Vagina (tissue), 2 donors: ENCODE measurements at places on chromosomes 4 and X.
A peak's percentile ranks its signal among the peaks of the same experiment; 100 is the strongest.

DNA sequence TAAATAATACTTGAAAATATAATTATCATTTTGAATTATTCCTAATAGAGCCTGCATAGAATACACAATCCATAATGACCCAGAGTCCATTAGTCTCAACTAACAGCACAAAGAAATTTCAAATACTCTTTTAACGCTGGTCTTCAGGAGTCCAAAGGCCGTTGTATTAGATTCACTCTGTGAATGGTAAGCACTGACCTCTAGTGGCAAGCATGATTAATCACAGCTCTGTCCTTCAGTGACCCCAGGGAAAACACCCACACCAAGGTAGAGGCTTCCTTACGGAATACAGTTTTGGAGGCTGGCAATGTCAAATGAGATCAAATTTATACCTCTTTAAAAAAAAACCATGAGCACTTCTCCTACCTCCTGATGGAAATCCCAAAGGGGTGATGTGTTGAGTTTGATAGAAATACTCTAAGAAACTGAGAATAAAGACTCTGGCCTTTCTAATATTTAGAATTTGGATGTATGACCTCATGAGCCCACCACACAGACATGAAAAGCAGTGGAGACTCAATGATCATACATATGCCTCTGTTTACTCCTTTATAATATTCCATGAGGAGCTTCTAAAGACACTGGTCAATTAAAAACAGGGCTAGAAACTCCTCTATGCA, 147.2 kb upstream of the DKK2 start:
- no peak for DNase-seq

GRCh38 chrX:136616987-136617685, 30.8 kb upstream of the CD40LG start:
- DNase-seq = no peak

GRCh38 chr4:118931786-118932185, 43.1 kb downstream of the SYNPO2 start:
- DNase-seq = no peak

GRCh38 chr4:65195002-65195401, 475.3 kb downstream of the EPHA5 start:
- no peak for DNase-seq

- DNase-seq = no peak
Observed at GRCh38 chr4:168847771-168848502, 162.1 kb downstream of the CBR4 start.

DNA sequence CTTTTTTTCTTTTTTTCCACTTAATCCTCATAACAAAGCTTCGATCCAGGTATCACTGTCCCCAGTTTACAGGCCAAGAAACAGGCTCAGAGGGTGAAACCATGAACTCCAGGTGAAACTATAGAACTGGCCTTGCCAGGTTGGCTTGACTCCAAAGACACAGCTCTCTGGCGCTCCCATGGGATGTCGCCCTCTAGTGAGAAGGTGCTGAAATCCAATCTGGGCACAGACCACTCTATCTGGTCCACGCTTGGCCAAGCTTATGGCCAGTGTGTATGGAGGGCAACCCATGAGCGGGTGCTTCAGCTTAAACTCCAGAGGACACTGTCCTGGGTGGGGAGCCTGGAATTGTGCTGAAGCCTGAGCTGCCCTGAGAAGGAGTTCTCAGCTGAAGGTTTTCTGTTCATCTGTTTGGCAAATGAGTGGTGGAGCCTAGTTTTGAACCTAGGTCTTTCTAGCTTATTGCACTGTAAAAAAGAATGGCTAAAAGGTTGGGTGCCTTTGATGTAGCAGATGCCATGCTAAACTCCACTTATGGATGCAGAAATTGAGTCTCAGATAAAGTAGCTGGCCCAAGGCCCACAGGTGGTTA, 70.5 kb downstream of the SEL1L3 start:
- DNase-seq = peak; percentile 47

GRCh38 chr4:162510115-162510514, 346.3 kb upstream of the FSTL5 start:
- DNase-seq = no peak

DNA sequence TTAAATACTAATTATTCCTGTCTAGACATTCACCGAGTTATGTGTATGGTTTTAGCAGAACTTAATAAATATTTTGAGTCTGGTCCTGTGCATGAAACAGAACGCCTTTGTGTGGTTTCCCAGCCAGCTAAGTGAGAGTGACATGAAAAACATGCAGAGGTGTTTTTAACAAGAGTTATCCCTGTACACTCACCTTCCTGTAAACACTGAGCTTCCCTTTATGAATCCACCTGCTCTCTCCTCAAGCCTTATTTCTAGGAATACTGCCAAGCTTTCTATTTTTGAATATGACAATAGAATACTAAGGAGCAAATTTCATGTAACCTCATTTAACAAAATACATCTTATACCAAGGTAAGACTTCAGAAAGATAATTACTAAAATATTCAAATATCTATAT, 270.3 kb upstream of the CTSO start:
- no peak for DNase-seq

DNA sequence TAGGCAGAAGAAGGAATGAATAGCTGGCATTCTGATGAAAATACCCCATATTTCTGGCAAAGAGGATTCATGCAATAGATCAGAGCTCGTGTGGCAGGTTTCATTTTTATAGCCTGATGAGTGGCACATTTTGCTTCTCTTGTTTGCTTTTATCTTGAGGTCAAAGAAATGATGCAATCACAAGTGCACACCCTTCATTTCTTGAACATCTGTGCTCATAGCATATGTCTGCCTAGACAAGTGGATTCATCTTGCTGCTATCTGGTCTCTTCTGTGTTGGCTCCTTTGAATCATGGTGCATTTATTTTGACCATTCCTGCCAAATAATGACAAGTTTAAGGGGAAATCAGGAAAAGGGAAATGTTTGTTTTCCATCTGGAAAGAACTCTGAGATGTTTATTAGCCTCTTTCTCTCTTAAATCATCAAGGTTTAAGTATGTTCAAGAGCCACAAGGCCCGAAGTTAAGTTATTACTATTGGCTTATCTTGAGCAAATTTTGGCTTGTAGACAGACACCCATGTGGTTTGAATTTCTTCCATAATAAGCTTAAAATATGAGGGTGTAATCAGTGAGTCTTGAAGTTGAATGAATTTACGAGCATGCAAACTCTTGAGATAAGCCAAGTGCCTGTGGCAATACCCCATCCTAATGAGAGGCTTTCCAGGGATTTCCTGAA, 59.3 kb upstream of the HS3ST1 start:
- DNase-seq = no peak

DNA sequence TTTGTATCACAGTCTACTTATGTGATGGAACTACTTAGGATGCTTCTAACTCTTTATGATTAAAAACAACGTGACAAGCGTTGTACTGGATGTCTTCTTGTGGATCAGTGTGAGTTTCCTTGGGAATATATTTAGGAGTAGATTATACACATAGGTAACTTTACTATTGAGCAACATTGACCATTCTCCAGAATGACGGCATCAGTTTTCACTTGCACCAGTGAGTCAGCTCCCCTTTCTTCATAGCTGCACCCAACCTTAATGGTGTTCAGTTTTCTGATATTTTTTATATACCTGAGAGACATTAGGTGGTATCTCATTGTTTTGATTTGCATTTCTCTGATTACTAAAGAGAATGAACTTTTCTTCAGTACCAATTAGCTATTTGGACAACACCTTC, 343.9 kb downstream of the ADGRL3 start:
- no peak for DNase-seq

DNA sequence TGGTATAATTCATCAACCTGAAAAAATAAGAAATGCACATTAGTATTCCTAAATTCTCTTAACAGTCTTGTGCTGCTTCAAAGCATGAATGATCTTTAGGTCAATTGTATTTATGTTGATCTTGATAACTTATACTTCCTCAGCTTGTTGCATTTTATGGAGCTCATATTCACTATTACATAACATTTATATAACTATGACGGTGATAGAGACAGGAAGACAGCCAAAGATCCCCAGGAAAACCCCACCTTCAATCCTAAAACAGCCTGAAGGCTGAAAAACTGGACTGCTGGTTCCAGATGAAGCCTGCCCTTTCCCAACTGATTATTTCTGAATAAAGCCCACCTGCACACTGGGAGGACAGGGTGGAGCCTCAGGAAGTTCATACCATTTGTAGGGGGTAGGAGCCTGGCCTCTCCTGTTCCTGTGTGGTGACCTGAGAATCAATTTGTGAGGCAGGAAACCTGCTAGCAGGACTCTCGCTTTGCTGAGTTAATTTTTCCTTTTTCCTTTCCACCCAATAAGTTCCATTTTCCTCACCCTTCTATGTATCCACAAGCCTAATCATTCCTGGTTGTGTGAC, 30.5 kb downstream of the MAGEC1 start:
- DNase-seq = no peak

DNA sequence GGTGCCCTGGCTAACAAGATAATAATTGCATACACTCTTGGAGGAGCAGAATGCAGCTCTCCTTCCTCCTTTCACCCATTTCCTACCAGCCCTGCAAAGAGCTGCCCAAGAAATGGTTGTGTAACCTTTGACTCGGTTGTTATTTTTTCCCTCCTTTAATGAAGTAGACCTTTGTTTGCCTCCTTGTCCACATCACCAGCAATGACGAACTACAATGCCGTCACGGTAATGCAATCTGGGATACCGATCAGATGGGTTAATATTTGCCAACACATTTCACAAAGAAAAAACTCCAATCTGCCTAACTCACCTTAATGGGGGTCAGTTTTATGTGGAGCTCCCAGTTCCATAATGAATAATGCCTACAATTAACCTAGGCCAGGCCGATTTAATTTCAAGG, 32.0 kb downstream of the GPRIN3 start:
- DNase-seq = no peak

- no peak for DNase-seq
Observed at GRCh38 chr4:99201690-99202089, 17.4 kb downstream of the ADH6 start.

- no peak for DNase-seq
Observed at GRCh38 chr4:8159537-8160232, 1.1 kb upstream of the ABLIM2 start.

- no peak for DNase-seq
Observed at GRCh38 chr4:182858711-182859110, 58.5 kb downstream of the DCTD start.

DNA sequence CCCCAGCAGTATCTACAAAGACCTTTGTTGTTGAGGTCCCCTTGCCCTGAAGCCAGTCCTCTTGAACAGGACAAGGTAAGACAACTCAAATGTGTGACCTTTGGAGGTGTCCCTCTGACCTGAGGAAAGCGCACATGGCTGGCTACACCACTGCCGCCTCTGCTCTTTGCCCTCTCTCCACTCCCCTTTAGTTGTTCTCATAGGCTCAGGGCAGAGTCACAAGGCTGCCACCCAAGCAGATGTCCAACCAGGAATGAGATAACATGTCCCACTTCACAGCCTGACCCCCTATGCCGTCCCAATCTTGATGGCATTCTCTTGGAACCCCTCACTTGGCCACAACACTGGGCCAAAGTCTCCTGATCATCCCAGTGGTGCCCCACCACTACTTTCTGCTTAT, 46.3 kb downstream of the APLN start:
- no peak for DNase-seq

DNA sequence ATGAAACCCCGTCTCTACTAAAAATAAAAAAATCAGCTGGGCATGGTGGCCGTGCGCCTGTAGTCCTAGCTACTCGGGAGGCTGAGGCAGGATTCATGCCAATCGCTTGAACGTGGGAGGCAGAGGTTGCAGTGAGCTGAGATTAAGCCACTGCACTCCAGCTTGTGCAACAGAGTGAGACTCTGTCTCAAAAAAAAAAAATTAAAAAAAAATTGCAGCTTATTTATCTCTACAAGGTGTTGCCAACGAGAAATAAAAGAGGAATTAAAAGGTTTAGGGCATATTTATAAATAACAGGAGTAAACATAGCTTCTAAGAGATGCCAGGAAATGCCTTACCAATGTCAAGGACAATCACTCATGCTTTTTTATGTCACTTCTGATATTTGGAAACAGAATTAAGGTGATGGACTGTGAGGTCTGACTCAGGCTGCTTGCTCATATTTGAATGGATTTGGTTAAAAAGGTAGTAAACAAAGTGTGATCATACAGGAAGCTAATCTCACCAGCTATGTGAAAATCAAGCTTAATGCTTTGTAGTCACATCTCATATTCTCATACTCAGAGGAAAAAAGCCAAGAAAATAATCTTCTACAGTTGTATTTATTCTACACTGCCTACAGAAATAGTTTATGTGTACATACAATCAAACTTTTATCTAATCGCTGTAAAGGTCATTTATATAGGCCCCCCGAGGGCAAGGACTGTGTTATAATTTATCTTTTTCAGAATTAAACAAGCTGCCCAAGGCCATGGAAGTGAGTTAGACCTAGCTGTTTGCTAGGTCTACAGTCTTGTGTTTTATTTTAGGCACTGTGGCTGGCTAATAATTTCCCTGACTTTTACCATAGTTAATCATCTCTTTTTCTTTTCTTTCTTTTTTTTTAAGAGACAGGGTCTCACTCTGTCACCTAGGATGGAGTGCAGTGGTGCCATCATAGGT, 61.1 kb upstream of the RBMX start:
- DNase-seq = no peak

DNA sequence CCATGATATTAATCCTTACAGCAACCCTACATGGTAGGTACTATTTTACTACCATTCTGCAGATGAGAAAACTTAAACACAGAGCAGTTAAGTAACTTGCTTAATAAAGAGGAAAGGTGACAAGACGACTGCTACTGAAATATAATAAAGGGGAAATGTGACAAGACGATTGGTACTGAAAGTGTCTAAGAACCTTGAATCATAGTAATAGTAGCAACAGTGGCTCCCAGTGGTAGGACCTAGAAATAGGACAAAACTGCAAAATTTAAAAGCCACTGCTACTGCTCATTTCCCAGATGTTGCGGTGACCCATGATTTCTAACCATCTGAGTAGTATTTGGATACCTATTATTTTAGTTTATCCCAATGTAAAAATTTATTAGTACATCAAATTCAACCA, 89.5 kb downstream of the TASL start:
- DNase-seq = no peak

GRCh38 chrX:134570899-134571298, 87.4 kb downstream of the PLAC1 start:
- DNase-seq = no peak

DNA sequence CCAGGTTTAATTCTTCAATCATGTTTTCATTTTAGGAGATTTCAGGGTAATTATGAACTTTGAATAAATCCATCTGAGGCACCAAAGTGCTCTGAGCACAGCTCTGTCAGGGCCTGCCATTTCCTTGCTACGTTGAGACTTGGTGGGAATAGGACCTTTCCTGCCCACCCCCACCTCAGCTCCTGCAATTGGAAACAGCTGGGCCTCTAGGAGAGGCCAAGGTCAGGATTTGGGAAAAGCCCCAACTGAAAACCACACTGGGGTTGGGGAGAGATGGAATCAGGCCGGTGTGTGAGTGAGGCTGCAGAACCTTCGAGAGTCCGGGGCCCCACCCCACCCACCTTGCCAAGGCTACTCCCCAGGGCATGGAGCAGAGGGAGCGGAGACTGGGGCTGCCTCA, 212.7 kb upstream of the BCOR start:
- no peak for DNase-seq

DNA sequence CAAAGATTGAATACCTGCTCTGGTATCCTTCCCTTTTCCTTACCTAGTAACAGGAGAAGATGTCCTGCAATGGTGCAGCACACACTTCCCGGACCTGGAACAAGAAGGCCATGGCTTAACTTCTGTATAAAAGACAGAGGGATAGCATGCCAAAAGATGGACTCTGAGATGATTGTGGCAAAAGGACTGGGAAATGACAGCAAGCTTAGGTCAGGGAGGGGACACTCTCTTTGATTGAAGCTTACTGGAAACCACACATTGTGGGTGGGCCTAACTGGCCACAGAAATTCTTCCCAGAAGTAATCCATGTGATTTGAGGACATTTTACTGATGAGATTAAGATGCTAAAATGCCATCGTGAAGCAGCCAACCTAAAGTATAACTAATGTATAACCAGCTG, 71.0 kb upstream of the OTUD4 start:
- DNase-seq = no peak

- no peak for DNase-seq
Observed at GRCh38 chrX:19855700-19856381, 31.6 kb downstream of the SH3KBP1 start.
